ENCODE measurements at places on chromosomes 5 and 9.

- DNase-seq, result no peak
Measured at GRCh38 chr5:158754018-158754514, 345.6 kb downstream of the EBF1 start.

DNA sequence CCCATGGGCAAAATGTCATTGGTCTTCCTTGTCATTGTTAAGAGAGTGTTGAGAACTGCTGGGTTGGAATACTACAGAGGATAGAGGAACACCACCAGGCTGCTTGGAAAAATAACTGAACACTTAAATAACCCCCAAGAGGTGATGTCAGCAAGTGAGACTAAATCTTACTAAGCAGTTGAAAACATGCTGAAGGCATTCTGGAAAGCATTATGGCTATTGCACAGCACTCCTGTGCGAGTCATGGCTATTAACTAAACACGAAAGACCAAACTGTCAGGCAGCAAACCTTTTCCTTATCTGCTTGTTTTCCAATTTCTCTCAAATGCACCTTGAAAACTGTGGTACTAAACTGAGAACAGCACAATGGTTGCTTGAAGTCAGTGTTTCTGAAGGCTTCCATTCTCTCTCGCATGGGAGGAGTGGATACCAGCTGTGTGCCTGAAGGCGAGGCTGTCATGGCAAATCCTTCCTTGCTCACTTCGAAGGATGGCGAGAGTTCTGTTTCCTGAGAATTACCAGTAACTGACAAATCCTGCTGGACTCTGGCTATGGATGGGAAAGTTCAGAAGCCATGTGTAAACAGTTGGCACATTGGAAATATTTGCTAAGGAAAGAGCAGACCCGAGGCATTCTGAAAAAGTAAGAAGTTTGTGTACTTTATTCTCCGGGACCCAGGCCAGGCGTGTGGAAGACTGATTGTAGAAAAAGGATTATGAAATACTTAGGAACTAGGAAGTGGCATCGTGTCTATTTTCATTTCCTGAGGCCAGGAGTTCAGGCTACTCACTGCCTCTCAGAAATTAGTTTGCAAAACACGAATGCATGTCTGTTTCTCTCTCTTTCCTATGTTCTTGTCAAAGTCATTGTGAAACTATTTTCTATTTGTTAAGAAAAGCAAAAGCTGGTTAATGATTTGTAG lies 182.1 kb downstream of the DMRT2 start:
- no peak for DNase-seq

- DNase-seq, result no peak
Measured at GRCh38 chr5:141494761-141495452, 6.0 kb downstream of the PCDHGC5 start.

GRCh38 chr5:17302106-17302505 lies 84.7 kb downstream of the BASP1 start:
- no peak for DNase-seq

DNA sequence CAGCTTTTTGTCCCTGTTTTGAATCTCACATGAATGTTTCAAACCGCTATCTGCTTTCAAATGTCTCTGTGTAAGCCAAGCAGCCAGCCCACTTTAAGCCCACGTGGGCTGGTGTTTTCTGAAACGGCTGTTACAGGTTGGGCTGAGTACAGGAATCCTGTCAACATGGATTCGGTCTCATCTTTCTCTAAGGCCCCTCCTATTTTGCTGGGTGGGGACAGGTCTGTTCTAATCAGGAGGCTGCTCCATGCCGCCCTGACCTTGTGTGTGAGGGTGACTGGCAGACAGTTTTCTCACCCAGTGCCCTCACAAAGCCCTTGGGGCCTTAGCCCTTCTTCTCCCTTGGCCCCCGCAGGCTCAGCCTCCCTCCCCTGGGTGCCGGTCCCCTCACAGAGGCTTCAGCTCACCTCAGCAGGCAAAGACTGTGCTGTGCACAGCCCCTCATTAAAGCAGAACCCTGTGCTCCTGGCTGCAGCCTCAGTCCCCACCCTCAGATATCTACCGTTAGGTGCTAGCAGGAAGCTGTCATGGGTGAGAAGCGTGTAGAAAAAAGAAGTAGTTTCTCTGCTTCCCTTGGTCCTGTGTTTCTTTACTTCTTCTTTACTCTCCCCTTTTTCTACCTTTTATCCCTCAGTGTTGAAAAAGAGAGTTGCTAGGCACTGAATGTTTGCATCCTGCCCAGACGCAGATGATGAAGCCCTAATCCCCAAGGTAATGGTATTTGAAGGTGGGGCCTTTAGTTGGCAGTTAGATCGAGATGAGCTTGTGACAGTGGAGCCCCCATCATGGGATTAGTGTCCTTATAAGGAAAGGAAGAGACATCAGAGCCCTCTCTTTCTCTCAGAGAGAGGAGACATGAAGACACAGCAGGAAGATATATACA lies 205.7 kb downstream of the ADAMTS12 start:
- no peak for DNase-seq

GRCh38 chr9:121499427-121500164 lies at the start of gene GGTA1:
Gene GGTA1, minus strand, starts transcription at chr9:121499844. Its CDS starts 31,922 bp downstream, at chr9:121467922.
- DNase-seq, result no peak

DNA sequence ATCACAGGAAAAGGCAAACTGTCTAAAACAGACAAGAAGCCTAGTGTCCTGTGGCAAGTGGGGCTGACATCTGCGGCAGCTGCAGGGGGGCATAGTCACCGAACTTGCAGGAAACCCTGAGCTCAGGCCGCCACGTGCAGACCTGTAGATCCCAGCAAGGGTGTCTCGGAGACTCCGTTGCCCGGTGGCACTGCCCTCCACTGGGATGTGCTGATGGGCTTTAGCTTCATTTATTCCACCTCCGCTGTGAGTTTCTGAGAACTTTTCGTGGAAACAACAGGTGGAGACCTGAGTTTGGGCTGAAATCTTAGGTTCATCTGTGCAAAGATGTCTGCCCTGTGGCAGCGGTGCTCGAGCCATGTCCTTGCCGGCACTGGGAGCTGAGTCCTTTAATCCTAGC lies 22.1 kb downstream of the CEP72 start:
- DNase-seq, result no peak

DNA sequence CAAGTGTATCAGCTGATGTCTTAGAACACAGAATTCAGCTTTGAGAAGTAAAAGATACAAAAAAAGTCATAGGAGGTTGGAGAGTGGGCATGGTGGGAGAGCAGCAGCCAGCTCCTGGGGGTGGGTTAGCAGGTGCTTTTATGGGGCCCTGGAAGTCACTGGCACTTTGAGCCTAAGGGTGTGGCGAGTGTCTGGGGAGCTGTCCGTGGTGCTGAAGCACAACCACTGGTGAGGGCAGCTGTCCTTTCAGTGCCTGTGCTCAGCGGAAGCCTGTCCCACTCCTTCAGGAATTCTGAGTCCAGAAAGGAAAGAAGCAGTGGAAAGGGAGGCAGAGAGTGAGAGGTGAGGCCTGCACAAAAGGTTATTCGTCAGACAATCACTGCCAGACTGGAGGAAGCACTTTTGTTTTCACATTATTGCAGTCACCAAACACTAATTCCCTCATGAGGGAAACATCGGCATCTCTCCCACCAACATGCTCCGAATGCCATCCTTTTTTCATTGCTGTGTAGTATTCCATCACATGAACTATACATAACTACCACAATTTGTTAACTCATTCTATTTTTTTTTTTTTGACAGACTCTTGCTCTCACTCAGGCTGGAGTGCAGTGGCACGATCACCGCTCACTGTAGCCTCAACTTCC lies 59.4 kb upstream of the RAPGEF1 start:
- peak; percentile 21 for DNase-seq

DNA sequence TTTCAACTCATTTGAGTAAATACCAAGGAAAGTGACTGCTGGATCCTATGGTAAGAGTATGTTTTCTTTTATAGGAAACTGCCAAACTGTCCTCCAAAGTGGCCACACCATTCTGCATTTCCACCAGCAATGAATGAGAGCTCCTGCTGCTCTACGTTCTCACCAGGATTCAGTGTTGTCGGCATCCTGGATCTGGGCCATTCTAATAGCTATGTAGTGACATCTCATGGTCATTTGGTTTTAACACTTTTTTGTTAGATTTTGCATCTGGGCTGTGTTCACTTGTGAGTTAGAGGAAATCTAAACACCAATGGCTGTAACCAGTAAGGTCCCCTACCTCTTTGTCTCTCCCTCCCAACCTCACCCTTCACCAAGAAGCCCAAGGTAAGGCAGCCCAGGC lies 115.9 kb downstream of the ATPSCKMT start:
- DNase-seq, result no peak

GRCh38 chr5:8184455-8185063 lies 315.6 kb downstream of the MTRR start:
- no peak for DNase-seq

DNA sequence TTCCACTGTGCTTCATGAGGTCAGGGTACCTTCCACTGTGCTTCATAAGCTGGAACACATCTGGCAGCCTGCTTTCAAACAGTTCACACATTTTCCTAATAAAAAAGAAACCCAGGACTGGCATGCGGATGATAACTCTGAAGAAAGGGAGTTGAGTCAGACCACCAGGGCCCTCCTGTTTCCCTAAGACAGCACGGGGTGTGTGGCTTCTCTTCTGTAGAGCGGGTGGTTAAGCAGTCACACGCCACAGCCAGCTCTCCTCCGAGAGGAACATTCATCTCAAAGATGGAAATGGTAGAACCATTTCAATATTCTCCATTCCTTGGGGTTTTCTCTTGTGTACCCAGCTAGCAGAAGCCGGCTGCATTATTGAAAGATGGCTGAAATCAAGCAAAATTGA lies 128.1 kb upstream of the LMX1B start:
- no peak for DNase-seq

- no peak for DNase-seq
Measured at GRCh38 chr9:79641070-79641469, 69.3 kb downstream of the TLE4 start.

GRCh38 chr5:103375863-103376591 lies 117.5 kb downstream of the MACIR start:
- DNase-seq, result no peak

GRCh38 chr5:39267186-39267585 lies 47.8 kb upstream of the FYB1 start:
- DNase-seq, result no peak

GRCh38 chr9:75657015-75657414 lies 233.5 kb upstream of the PCSK5 start:
- no peak for DNase-seq

- DNase-seq, result no peak
Measured at GRCh38 chr9:131669269-131670157, 70.4 kb downstream of the RAPGEF1 start.

- DNase-seq, result no peak
Measured at GRCh38 chr9:34507556-34507955, 15.2 kb downstream of the ENHO start.

DNA sequence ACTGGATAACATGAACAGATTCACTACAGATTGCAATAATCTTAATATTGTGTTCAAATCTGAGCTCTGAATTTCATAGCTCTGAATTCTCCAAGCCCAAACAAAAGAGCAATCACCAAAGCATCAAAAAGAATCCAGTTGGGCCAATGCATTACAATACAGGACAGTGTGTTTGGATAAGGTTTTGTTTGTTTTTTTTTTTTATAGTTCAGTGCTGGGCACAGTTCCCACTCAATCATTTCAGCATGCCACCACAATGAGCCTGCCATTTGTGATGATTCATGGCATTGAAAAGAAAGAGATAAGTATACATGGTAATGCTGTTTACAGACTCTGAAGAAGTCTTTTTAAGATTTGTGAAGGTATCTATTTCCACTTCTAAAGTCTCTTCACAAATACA lies 1.7 kb upstream of the HTR1A start:
- no peak for DNase-seq

DNA sequence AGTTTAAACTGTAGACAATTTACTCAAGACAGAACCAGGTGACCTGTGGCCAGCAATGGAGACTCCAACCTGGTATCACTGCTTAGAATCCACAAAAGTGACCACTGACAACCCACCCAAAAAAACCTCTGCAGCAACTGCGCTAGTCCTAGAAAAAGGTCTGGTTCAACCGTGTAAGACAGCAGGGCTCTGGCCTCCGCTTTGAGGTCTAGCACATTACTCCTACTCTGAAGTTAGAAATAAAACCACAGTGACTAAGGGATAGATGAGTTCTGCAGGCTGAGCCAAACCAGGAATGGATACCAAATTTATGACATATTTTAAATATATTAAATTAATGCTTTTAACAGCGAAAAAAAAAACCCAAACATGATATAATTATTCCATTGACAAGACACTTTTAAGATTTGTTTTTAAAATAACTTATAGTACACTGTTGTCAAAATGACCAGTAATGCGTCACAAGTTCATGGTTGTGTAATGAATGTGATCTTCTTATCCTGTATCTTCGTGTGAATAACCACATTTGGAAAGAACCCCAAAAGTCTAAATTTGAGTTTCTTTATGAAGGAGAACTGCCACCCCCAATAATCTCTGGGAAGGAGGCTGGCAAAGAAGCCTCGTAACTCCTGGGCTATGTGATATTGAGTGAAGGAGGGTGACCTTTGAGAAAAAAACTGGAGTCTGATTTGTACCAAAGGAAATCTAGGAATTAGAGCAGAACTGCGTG lies 101.9 kb upstream of the SLC44A1 start:
- DNase-seq, result no peak

DNA sequence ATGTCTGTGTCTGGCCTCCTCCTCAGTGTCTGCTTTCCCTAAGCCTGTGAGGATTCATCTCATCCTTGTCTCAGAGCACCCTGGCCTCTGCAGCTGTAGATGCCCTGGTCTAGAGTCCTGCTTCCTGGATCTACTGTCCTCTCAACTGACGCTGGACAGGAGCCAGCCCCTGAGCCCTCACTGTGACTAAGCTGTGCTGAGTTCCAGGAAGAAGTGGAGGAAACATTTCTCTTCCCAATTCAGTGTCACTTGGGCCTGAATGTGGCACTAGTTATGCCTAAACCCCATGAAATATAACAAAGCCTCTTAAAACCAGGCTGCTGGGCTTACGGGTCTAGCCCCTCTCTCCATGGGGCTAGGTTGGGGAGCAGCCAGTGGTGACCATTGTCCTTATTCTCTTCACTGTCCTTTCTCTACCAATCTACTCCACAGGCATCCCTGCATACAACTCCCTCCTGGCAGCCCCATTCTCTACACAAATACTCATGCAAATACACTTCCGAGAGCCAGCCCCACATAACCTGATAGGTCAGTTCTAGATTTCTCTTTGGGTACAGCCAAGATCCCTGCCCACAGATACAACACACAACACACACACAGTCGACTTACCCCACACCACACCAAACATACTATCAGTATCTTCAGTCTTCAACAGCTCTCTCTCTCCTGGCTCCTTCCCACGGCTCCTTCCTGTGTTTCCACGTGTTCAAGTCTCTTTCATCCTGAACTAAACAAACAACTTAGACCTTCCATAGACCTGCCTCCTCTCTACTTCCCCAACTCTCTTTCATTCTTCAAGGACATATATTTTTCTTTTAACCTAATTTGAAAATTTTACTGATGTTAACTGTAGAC lies 220.8 kb downstream of the SNX18 start:
- no peak for DNase-seq

DNA sequence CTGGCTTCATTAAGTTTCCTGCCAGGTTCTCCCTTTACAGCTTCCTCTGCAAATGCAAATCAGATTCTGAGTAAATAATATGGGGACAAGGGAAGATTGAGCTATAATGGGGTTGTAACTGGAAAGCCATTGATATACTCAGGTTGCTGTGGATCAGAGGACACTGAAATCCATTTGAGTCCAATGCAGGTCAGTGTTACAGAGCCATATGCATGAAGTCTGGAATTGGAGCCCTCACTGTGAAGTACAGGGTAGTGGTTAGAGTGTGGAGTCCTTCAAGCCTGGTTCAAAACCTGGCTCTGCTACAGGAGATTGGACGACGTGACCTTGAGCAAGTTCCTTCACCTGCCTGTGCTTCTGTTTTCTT lies 48.7 kb downstream of the TIMD4 start:
- DNase-seq, result no peak

GRCh38 chr9:5846501-5846921 lies 13.6 kb upstream of the ERMP1 start:
- DNase-seq, result no peak
